Temporal lobe (tissue), 4 donors: ENCODE measurements at places on chromosomes 6 and 20. TPM values are rescaled to one million over a fixed set of nuclear protein-coding genes. Genes with fewer than 3 reads are reported as not detected.

TMEM217 gene
- 0.49 TPM for total RNA-seq

PI3 gene
- total RNA-seq, result not detected

CGAS gene
- total RNA-seq, result 1.2 TPM

PLA2G7 gene
- 1.5 TPM for total RNA-seq

SLC17A1 gene
- not detected for total RNA-seq

DLK2 gene
- 4.4 TPM for total RNA-seq
